Activated CD8-positive, alpha-beta memory T cell treated with anti-CD3 and anti-CD28 coated beads for 24 hours (primary cell): ENCODE measurements at places on chromosomes 1 and 21.

- no peak for DNase-seq
These were observed 568.3 kb upstream of the ADGRL2 start for GRCh38 chr1:81232420-81232819.

- DNase-seq = no peak
These were observed 11.2 kb upstream of the GUCA2B start for GRCh38 chr1:42141978-42142377.

DNA sequence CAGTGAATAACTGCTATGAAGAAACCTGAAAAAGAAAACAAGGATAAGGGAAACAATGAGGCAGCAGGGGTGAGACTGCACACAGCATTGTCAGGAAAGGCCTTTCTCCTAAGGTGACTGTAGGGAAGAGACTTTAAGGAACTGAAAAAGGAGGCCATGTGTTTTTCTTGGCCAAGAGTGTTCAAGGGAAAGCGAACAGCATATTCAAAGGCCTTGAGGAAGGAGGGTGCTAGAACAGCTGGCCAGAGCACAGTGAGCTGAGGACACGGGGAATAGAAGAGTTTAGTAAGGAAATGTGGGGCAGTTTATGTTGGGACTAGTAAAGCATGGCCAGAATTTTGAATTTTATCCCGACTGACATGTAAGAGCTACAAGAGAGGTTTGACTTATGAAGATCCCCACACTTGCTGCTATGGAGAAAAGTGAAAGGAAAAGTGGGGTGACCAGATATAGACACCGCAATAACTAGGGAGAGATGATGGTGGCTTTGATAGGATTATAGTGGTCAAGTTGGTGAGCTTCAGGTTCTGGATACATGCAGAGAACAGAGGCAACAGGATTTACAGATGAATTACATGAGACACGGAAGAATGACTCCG lies 1.4 kb downstream of the RWDD2B start:
- no peak for DNase-seq

DNA sequence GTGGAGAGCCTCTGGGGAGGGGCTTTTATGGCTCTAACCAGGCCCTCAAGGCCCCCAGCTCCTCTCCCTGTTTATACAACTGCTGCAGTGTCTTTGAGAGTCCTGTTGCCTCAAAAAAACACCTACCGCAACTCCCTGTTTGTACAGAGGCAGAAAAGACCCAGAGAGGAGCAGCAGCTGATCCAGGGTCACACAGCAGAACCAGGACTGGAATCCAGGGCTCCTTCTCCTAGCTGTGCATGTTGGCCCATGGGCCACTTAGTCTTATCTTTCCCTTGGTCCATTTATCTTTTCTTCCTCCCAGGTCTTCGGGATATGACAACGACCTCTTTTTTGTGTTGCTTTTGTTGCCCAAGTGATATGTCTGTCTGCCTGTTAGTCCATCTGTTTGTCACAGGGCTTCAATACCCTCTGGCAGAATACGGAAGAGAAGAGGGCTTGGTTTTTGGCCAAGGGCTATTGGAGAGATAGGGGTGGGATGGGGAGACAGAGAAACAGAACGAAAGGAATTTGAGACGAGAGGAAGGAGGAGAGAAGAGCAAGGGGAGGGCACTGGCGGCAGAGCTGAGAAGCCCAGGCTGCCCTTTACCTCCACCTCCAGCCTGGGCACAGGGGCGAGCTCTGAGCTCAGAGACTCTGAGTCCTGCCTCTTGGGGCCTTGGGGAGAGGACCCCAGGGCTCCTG lies 33.5 kb upstream of the WASF2 start:
- peak; percentile 67 for DNase-seq

- DNase-seq = no peak
These were observed 450.7 kb downstream of the PTPRC start for GRCh38 chr1:199089393-199090122.

DNA sequence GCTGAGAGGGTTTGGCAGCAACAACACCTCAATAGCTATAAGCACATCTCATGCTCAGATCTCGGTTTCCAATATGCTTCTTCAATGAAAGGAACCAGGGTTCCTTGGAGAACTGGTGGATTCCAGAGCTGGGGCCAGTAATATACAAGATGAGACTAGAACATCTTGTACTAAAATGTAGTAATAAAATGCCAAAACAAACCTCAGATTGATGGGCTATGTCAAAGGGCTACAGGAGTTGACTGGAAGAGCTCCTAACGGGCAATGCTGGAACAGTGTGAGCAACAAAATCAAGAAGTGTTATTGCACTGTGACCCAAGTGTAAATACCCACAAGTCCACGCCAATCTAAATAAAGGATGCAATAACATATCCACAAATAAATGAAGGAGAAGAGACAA lies 26.1 kb upstream of the SLC19A1 start:
- DNase-seq = no peak

DNA sequence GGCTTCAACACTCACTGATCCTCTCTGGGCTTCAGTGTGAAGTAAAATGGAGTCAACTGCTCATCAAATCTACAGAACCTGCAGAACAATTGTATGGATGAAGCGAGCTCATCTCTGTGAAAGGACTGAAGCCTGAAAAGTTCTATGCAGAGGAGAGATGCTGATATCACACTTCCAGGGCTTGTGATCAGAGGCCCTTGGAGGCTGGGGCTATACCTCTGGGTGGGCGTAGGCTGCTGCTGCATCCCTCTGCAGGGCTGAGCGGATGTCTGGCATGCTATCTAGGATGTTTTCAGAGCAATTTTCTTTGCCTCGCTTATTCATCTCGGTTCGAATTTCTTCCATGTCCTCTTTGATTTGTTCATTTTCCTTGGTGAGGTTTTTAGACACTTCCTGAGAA lies 17.6 kb downstream of the OLFML2B start:
- no peak for DNase-seq

- no peak for DNase-seq
These were observed 9.1 kb downstream of the ANGPTL7 start for GRCh38 chr1:11198257-11198656.

GRCh38 chr1:16116002-16116401 lies 39.9 kb downstream of the EPHA2 start:
- no peak for DNase-seq

GRCh38 chr1:17437580-17438317 lies 1.7 kb downstream of the RCC2 start:
- DNase-seq = peak; percentile 87

DNA sequence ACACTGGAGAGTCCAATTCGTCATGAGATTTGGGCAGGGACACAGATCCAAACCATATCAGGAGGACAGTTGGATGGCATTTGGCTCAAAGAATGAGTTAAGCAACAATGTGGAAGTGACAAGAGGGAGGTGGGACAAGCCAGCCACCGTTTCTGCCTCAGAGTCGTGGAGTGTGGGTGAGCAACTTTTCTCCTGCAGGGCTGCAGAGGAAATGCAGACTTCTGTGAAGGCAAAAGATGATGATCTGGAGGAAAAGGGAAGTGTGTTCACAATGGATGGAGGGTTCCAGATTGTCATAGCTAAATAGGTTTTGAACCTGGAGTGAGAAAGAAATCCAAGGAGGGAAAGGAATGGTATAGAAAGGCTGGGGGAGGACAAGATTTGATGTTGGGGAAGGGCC lies 16.4 kb upstream of the KANK4 start:
- no peak for DNase-seq

GRCh38 chr1:202268032-202268431 lies 73.7 kb downstream of the UBE2T start:
- DNase-seq = peak; percentile 48

- no peak for DNase-seq
These were observed 188.7 kb upstream of the ATP1B1 start for GRCh38 chr1:168917796-168918195.

DNA sequence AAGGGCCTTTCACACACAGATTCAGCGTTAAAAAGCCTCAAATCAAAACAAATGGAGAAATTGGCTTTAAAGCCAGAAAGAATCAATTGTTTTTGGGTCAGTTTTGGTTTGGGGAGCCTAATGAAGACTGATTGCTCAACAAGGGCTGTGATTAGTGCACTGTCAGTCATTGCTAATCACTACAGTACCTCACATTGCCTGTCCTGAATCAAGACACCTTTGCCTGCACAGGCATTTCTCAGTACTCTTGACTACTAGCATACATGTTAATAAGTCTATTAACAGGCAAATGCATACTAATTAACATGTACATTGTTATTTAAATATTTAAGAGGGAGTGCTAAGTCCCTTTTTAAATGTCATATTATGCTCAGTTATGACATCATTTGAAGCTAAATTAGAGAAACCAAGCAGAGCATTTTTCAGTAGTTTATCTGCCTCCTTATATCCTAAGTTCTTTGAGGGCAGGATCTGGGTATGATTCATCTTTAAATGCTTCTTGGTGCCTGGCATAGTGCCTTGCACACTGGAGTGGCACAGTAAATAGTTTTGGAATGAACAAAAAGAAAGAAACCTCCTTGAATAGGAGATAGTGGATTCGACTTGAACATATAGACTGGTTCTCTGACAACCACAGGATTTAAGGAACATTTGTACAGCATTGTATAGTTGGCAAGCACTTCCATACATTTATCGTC lies 25.8 kb upstream of the CCN1 start:
- no peak for DNase-seq

DNA sequence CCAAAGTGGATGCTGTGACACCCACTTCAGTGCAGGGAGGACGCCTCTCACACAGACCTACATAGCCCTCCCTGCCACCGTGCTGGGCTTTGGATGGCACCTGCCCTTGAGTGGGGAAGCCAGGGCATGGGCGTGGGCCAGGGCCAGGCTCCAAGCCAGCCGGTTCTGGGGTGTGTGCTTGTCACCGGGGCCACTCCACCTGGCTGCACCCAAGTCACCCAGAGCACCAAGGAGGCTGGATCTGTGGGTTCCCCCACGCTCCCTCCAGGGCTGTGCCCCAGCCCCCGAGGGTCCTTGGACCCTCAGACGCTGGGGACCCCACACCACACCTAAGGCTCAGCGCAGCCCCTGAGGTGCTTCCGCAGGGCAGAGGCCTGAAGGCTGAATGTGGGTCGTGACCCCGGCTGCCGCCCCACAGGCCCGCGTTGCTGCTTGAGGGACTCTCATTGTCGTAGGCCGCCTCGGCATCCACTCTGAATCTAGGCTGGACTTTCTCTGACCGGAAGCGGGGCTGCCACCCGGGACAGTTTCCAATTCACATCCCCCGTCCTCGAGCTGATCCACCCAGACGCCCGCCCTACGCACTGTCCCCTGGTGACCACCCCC lies 1.5 kb downstream of the MXRA8 start:
- no peak for DNase-seq

DNA sequence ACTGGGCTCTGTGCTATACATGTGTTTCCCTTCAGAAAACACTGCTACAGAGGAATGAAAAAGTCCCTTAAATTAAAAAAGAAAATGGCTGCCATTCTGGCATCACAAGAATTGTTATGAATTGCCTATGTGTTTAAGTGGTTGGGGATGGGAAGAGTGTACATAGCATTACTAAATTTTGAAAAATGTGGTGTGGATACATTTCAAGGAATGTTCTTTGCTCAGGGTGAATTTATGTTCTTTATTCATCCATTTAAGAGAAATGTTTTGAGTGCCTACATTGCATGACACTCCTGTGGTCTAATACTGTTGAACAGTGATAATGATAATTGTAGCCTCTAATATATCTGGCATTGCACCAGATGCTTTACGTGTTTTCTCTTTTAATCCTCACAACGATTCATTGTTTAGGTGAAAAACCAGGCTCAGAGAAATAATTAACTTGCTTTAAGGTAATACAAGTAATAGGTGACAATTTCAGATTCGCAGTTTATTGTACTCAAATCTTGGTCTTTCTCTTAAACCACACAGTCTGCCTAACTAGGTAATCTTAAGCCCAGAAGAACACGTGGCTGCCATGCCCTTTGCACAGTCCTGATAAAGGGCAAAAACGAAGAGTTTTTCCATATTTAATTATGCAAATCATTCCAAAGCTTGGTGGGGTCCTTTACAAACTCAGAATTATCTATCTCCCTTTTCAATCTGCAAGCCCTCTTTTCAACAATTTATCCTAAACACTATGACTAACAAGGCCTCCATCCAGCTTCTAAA lies 31.5 kb downstream of the DPT start:
- no peak for DNase-seq

GRCh38 chr1:45583264-45583665 lies 576 bp upstream of the NASP start:
- no peak for DNase-seq

DNA sequence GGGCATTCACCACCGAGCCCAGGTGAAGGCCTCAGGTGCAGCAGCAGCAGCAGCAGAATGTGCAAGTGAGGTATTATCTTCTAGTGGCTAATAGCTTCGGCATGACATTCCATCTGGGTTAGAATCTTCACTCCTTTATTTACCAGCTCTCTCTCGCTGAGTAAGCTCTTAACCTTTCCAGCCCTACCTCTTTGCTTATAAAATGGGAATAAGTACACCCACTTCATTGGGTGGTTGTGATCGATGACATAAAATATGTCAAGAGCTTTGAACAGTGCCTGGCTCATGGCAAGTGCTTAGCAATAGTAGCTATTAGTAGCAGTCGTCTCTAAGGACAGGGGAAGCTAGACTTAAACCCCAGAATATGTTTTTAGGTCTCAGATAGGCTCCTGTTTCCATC lies 149.5 kb downstream of the NOS1AP start:
- no peak for DNase-seq

GRCh38 chr1:206581571-206581981 lies 30.7 kb downstream of the EIF2D start:
- DNase-seq = peak; percentile 78

- DNase-seq = no peak
These were observed 19.7 kb downstream of the BCAR3 start for GRCh38 chr1:93661829-93662474.

DNA sequence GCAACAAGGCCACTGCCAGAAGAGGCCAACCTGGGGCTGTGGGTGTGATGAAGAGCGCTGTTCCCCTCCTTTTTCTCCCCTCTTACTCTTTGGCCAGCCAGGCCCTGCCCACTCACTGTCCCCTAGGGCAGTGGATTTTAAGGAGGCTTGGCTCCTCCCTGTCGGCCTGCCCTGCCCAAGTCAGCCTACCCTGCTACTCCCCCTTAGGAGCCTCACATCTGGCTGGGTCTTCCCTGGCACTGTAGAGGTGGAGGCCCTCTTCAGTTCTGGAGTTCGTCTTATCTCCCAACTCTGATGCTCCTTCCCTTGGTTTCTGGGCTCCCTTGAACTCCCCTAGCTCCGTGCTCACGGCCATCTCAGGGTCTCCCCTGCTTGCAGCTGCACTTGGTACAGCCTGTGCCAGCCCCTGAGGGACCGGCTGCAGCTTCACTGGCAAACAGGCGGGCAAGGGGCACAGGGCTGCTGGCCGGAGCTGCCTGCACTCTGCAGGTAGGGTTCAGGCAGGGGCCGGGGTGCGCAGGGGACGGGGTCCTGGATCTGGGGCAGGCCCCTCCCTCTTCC lies 4.0 kb downstream of the AMPD2 start:
- no peak for DNase-seq

GRCh38 chr1:232509570-232509969 lies 120.4 kb downstream of the SIPA1L2 start:
- no peak for DNase-seq

DNA sequence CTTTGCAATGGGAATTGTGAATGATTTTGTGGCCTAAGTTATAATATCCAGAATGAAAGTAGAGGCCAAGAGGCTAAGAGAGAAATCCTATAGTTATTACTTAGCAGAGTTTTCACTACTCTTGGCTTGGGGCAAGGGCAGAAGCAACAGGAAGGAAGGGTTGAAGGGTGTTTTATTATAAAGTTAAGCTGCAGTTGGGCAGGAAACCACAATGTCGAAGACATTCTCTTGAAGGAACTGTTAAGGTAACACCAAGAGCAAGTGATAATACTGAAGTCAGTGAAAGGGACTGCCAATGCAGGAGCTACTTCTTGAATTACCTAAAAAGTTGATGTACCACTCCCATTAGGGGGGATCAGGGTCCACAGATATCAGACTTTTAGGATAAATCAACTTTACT lies 8.3 kb downstream of the XCL2 start:
- no peak for DNase-seq
